Uterus (tissue), 4 donors: ENCODE measurements at places on chromosomes 1 and 21.

- peak; percentile 58 for DNase-seq
Measured at GRCh38 chr1:55140546-55140983, 74.6 kb downstream of the USP24 start.

DNA sequence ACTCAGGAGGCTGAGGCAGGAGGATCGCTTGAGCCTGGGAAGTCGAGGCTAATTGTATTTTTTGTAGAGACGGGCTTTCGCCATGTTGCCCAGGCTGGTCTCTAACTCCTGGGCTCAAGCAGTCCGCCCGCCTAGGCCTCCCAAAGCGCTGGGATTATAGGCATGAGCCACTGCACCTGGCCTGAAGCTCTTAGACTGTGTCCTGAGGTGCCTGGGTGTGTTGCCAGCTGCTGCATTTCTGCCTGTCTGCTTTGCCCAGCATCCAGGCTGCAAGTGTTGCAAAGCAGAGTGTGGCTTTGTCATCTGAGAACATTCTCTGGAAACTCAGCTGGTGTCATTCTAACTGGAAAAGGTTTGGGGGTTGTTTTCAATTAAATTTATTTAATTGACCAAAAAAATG, 105.0 kb downstream of the HUNK start:
- no peak for DNase-seq

DNA sequence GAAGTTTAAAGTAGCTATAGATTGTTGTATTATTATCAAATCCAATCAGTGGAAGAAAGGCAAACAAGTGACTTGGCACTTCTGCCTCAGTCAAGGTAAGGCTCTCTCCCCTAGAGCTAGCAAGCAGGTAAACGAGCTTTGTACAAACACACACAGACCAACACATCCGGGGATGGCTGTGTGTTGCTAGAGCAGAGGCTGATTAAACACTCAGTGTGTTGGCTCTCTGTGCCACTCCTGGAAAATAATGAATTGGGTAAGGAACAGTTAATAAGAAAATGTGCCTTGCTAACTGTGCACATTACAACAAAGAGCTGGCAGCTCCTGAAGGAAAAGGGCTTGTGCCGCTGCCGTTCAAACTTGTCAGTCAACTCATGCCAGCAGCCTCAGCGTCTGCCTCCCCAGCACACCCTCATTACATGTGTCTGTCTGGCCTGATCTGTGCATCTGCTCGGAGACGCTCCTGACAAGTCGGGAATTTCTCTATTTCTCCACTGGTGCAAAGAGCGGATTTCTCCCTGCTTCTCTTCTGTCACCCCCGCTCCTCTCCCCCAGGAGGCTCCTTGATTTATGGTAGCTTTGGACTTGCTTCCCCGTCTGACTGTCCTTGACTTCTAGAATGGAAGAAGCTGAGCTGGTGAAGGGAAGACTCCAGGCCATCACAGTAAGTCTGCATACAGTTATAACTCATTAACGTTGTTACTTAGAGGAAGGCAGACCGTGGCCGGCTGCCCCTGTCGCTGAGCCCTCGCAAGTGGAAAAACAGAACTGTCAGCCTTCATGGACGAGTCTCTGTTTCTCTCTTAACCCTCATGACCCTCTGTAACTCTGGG, at the start of gene PALMD:
Gene PALMD (plus strand): TSS at position 415 of the 833 bp plus-strand sequence. CDS start 205 bp downstream, at position 620.
- DNase-seq = peak; percentile 24

DNA sequence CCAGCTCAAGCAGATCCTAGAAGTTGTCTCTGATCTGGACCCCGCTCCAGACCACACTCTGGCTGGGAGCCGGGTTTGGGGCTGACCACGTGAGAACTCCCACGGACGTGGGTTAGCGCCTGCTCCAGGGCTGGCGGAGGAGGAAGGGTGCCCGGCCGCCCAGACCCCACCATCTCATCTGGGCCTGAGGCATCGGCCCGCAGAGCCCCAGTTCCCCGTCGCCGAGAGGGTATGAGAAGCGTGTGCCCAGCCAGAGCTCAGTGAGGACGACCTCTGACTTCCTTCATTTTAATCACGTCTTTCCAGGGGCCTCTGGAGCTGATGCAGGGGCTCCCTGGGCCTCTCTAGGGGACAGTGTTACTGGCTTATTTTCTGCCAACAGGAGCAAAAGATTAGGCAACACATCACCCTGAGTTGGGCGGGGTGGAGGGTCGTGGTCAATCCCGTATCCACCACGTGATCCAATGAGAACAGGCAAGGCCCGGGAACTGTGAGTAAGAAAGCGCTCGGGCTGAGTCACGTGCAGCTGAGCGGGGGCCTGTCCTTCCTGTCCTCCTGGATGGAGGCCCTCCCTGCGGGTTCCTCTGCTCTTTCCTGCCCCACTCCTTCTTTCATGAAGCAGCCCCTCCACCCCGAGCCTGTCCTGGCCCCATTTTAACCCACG, 81.1 kb downstream of the SIK1 start:
- DNase-seq = no peak

- no peak for DNase-seq
Measured at GRCh38 chr1:15830258-15830657, 17.2 kb upstream of the SPEN start.

GRCh38 chr1:97764991-97765390, 155.8 kb downstream of the DPYD start:
- no peak for DNase-seq

- no peak for DNase-seq
Measured at GRCh38 chr1:4796161-4797015, 142.0 kb downstream of the AJAP1 start.
